AG04450 (cell line): ENCODE measurements at places on chromosomes 4 and X. TPM values are rescaled to one million over a fixed set of nuclear protein-coding genes. Genes with fewer than 3 reads are reported as not detected.

Gene DMRTC1
- polyA plus RNA-seq = not detected in 2 replicates

Gene SPACA5
- not detected in 2 replicates for polyA plus RNA-seq

Gene CXCL13
- not detected in 2 replicates for polyA plus RNA-seq

Gene ARHGAP36
- not detected in 2 replicates for polyA plus RNA-seq

Gene PPP2R3B
- 4.8 and 5.5 TPM in 2 replicates for polyA plus RNA-seq
